ENCODE measurements at places on chromosomes 4 and X.
A peak's percentile ranks its signal among the peaks of the same experiment; 100 is the strongest.

DNA sequence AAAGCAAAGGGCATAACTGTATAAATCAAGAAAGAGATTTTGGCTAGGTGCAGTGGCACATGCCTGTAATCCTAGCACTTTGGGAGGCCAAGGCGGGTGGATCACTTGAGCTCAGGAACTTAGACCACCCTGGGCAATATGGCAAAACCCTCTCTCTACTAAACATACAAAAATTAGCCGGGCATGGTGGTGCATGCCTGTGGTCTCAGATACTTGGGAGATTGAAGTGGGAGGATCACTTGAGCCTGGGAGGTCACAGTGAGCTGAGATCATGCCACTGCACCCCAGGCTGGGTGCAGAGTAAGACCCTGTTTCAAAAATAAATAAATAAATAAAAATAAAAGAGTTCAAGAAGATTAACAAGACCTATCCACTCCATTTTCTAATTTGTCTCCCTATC is 227.3 kb downstream of the SOWAHB start:
- DNase-seq = no peak

DNA sequence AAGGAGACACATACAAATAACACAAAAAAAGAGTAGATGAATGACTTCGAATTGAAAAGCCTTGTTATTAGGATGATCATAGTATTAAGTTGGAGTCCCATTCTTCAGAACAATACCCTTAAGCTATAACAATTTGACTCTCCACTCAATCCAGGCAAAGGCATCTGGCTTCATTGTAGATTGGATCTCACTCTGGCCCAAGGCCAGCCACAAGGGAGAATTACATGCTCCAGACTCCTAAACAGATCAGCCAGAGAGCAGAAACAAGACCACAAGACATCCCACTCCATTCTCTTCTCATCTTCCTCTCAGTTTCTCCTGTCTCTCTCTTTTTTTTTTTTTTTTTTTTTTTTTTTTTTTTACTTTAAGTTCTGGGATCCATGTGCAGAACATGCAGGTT is 213.9 kb downstream of the DHX15 start:
- no peak for DNase-seq

GRCh38 chrX:2334237-2334636 is 166.5 kb downstream of the DHRSX start:
- DNase-seq = no peak

- DNase-seq = no peak
These were observed 14.9 kb upstream of the PPEF1 start for GRCh38 chrX:18692541-18692940.

DNA sequence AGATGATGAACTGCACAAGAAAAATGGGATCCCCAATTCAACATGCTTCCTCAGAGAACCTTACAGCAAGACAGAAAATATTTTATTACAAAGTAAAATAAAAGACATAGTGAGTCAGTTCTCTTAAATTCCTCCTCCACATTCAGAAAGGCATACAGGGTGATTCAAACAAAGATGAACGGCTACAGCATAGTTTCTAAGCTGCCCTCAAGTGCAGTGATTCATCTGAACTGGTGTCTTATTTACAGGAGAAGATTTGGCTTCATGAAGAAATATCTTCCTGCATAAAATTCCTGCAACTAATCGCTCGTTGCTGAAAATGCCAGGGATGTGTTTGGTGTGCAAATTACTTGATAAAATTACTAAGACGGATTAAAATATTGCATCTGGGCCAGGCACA is 103.6 kb downstream of the PRKX start:
- peak; percentile 86 for DNase-seq

DNA sequence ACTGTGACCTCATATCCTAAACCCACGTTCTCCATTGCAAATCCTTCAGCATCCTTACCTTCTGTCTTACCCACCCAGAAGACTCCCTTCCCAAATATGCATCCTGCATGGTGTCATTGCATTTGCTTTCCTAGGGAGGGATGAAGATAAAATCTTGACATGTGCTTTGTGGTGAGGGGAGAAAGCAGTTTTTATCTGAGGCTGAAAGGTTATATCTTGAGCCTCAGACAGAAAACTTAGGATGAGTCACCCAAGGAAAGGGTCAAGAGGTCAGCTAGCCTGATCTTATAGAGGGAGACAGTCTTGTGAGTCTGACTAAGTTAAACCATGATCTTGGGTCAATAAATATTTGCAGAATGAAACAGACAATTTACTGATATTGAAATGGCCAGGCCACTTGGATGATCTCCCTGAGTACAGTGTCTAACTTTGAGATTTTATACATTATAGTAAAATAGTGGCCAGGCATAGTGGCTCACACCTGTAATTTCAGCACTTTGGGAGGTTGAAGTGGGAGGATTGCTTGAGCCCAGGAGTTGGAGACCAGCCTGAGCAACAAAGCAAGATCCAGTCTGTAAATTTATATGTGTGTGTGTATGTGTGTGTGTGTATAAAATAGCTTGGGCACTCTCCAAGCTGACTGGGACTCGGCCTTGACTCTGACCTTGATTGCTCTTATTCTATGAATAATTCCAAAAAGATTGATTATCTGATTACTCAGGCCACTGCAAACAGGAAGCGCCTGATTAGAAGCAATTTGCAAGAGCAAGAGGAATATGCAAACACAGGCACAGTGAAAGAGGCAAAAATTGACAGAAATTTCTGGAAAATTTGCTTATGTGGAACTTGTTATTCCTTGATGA is 15.4 kb upstream of the FAM9C start:
- DNase-seq = peak; percentile 52

GRCh38 chr4:88745175-88745574 is 47.5 kb upstream of the NAP1L5 start:
- DNase-seq = no peak

GRCh38 chr4:96603641-96604040 is 763.7 kb downstream of the PDHA2 start:
- no peak for DNase-seq

Data from fibroblast of upper back skin (primary cell).